Activated CD4-positive, CD25-positive, alpha-beta regulatory T cell treated with anti-CD3 and anti-CD28 coated beads, Interleukin-2, amount 50 U/mL, for 72 hours (primary cell): ENCODE measurements at places on chromosomes 11 and 22.

GRCh38 chr22:36208914-36209313 lies 7.3 kb upstream of the APOL4 start:
- DNase-seq = no peak

GRCh38 chr11:128404437-128404836 lies 182.9 kb downstream of the ETS1 start:
- DNase-seq = no peak

- DNase-seq = no peak
These were observed 49.4 kb upstream of the MYO18B start for GRCh38 chr22:25692397-25693267.

DNA sequence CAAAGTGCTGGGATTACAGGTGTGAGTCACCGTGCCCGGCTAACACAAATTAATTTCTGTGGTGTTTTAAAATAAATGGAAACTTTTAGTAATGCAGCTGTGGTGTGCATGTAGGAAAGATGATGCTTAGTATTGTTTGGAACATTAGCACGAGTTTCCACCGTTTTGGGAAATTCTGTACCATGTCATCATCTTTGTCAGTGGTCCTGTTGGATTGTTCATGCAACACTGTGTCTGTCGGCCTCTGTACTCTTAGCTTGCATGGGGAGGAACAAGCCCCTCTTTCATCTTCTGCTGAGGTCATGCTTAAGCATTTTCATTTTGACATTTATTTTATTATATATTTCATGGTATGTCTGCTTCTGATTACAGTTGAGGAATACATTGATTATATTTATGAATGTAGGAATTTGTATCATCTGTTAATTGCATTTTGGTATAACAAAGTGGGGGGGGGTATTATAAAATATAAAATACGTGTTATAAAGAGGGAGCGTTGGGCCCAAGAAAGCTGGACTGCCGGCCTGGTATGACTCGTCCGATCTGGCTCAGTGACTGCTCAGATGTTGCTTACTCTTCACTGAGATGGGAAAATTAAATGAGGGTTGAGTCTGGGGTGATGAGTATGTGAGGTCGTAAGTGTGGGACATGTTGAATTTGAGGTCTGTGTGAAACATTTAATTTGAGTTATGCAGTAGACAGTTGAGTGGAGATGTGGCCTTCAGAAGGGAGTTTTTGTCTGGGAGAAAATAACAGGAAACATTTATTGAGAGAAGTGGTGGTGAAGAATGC lies 28.7 kb downstream of the CECR2 start:
- no peak for DNase-seq

- DNase-seq = no peak
These were observed 30.5 kb upstream of the PHOX2A start for GRCh38 chr11:72274435-72274834.

- no peak for DNase-seq
These were observed 689 bp upstream of the SART1 start for GRCh38 chr11:65960824-65961266.

- DNase-seq = no peak
These were observed 18.0 kb downstream of the CELSR1 start for GRCh38 chr22:46519377-46519776.

GRCh38 chr11:10845589-10845988 lies 12.3 kb downstream of the ZBED5 start:
- DNase-seq = no peak

DNA sequence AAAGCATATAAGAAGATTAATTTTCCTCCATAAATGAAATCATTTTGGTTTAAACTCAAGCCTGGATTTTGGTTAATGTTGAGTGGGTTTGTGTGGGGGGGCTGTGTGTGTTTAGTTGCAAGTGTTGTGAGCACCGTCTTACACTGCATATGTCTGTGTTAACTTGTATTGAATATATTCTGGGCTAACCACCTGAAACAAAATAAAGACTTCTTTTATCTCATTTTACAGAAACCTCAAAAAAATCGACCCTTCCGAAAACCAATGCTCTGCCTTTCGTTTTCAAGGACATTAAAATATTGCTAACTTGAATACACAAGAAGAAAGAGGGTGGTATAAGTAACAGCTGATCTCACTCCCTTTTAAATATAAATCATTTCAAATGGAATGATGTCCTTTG lies 192.2 kb upstream of the BLID start:
- DNase-seq = no peak
